ENCODE measurements at places on chromosomes 6 and 20. TPM values are rescaled to one million over a fixed set of nuclear protein-coding genes. Genes with fewer than 3 reads are reported as not detected.

The TBXT gene
- total RNA-seq, result not detected

The TREM1 gene
- total RNA-seq, result not detected

The RTN4IP1 gene
- total RNA-seq, result 7.9 TPM

The BPI gene
- total RNA-seq, result not detected

GRCh38 chr6:81799323-81799722 lies 46.8 kb upstream of the TENT5A start:
- DNase-seq, result no peak

DNA sequence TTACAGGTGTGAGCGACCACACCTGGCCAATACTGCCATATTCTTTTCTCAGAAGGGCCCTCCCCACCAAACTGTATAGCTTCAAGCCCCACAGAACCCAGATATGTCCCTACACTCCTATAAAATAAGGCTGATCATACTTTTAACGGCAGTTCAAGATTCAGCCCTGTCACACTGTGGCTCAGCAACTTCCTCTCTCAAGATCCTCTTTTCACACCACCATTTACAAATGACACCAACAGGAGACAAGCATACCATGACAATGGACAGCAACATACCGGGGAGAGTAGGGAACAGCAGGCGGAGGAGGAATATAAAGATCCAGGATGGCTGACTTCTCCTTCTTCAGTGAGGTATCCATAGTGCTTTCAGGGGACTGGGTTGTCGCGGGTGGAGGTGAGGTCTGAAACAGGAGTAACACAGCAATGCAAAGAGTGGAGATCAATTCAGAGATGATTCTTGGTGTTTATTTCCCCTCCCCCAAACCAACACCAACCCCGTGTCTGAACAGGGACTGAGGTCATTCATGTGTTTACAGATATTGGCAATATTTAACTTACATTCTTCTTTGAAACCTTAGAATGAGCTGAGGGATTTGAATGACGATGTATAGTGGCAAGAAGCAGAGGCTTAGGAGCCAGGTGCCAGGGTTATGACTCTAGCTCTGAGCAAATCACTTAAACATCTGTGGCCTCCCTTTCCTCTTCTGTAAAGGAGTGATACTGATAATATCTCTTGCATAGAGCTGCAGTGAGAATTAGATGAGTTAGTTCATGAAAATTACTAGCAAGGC lies 57.6 kb upstream of the IPCEF1 start:
- no peak for DNase-seq

GRCh38 chr6:132887204-132887603 lies 72.8 kb downstream of the RPS12 start:
- no peak for DNase-seq

DNA sequence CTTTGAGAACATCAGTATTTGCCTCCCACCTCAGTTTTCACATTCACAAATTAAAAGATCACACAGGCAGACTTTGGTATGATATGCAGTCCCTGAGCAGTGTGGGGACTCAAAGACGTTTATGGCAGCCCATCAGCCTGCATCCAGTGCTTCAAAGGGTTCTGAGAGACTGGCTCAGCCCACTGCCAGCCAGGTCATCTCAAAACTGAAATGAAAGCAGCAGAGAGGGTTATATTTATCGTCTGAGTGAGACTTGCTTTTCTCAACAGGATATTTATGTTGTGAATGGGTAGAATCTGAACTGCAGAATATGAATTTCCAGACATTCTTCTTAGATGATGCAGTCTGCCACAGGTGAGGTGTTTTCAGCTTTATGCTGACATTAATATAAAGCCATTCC lies 159.8 kb downstream of the NRN1 start:
- DNase-seq, result no peak

DNA sequence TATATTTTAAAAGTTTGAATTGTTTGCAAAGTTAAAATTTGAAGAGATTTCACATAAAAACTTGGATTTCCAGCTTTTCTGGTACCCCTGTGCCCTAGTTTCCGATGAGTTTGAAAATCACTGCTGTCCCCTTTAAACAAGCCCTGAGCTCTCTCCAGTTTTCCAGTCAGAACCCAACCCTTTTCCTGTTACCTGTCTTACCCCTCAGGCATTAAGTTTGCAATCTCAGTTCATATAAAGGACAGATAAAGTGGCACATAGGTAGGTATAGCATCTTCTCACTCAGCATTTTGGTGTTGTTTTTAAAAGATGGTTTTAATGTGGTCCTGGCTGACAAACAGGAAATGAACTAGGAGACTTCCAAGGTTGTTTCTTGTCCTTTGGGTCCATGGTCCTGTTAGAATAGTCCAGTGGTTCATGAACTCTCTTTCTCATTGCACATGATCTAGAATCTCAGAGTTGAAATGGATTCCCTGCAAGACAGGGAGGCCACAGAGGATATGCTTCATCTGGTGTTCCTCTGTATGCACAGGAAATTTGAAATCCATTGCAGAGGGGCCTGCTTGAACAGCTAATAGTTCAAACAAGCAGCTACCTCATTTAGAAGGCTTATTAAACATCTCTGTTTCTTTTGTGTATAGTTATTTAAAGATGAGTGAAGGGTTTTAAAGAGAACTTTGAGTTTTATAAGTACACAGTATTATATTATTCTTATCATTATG lies 82.7 kb downstream of the JAG1 start:
- no peak for DNase-seq

DNA sequence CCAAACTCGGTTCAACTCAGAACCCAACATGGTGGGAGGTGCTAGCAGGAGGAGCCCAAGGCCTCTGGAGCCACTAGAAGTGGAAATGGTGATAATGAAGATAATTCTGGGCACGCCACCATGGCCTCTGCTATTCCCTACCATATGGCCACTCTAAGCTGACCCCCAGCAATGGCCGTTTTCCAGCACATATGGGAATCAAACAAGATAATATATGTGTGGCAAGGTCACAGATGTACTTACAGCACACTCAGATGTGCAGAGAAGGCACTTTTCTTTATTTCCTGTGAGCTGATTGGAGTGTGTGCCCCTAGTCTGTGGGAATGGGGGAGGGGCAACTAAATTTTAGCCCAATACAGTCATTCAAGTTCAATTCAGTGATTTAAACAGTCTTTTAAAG lies 153.4 kb upstream of the LRFN2 start:
- no peak for DNase-seq

- DNase-seq, result no peak
These were observed 16.8 kb downstream of the DAAM2 start for GRCh38 chr6:39808964-39809363.

GRCh38 chr20:53434662-53435061 lies 159.0 kb downstream of the ZNF217 start:
- DNase-seq, result no peak

- no peak for DNase-seq
These were observed 16.1 kb upstream of the SCGN start for GRCh38 chr6:25635886-25636317.

DNA sequence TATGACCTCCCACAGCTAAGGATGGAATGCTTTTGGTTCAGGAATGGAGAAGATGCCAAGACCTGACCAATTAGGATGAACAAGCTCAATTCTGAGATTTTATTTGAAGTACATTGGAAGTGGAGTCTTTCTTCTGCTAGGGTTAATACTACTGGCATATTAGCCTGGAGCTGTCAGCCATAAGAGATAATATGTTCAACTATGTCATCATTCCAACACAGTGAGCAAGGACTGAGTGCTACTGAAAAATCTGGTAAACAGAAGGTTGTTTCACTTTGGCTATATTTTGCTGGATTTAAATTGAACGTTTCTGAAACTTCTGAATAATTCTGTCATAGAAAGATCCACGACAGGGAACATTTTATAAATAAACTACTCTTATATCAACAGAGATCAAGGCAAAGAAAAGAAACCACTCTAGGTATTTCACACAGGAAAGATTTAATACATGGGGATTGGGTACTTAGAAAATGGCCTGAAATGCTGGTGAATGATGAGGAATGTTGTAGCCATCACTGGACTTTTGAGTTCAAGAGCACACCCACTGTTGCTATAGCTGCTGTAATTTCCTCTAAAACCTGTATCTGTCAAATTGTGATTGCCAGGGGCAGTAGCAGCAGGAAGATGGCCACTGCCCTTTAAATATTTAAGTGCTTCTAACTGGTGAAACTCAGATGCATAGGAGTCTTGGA lies 200.5 kb downstream of the PLCB4 start:
- no peak for DNase-seq

GRCh38 chr20:44615876-44616603 lies 33.7 kb downstream of the PKIG start:
- no peak for DNase-seq

- DNase-seq, result no peak
These were observed 14.0 kb downstream of the CYP39A1 start for GRCh38 chr6:46638650-46639049.

Data from activated T-helper 2 cell treated with anti-CD3 and anti-CD28 coated beads, Interferon-gamma antibody, Interleukin-2, Interleukin-4, amounts not matched to agents 10 μg/mL and 5 μg/mL and 100 μg/mL, durations not matched to agents 14 hours and 24 hours and 36 hours (primary cell).